ENCODE measurements at places on chromosomes 4 and X.

DNA sequence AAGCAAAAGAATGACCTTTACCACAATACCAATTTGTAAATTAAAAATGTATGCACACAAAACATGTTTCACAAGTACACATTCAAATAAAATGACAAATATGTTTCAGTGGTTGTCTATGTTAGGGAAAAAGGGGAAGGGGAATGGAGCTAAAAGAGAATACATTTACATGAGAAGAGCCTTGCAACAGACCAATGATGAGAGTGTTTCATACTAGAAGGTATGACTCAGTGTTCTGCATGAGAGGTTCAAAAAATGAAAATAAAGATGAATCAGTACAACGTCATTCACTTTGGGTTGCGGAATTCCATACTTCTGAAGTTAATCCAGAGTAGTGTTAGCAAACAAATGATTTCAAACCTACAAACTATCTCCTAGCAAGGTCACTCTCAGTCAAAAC is 51.7 kb downstream of the RPGR start:
- no peak for DNase-seq

- no peak for DNase-seq
Observed at GRCh38 chr4:74433541-74434172, 11.3 kb upstream of the AREG start.

DNA sequence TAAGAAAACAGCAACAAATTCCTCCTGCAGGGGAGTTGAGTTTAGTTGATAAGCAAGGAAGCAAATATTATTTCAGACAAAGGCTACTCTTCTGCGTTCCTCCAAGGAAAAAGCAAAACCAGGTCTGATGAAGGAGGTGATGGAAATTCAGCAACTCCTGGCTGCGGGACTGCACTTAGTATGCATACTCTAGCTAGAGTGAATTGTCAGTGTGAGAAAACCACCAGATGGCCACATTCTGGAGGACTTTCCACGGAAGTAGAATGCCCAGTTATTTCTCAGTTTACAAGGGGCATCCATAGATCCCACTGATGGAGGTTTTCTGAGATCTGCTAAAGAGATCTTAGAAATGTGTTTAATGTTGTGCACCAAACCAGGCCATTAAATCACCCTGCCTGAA is 338.6 kb upstream of the PUDP start:
- no peak for DNase-seq

DNA sequence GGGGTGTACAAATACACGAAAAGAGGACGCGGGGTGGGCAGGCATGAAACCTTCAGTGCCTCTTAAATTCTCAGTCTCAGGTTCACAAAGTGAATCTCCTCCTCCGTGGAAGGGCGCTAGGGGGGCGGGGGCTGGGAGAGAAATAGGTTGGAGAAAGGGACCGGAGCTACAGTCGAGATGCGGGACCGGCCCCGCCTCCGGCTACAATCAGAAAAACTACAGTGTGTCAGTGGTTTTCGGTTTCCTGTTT is 3.4 kb downstream of the MAML3 start:
- no peak for DNase-seq

DNA sequence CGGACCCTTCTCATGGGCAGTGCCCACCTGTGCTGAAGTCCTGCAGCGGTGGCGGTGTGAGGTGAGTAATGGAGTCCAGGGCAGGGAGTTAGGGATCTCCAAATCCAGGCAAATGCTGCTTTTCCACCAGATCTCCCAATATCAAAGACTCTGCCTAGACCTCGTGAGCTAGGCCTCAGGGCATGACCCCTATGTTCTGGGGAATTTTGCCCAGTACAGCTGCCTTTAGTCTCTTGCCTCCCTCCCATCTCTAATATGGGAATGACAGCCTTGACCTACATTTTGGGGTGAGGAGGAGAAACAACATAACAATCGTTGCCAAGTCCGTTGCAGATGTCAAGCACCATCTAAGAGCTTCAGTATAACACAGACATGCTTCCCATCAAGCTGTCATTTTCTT is 7.3 kb downstream of the PAK3 start:
- DNase-seq, result no peak

DNA sequence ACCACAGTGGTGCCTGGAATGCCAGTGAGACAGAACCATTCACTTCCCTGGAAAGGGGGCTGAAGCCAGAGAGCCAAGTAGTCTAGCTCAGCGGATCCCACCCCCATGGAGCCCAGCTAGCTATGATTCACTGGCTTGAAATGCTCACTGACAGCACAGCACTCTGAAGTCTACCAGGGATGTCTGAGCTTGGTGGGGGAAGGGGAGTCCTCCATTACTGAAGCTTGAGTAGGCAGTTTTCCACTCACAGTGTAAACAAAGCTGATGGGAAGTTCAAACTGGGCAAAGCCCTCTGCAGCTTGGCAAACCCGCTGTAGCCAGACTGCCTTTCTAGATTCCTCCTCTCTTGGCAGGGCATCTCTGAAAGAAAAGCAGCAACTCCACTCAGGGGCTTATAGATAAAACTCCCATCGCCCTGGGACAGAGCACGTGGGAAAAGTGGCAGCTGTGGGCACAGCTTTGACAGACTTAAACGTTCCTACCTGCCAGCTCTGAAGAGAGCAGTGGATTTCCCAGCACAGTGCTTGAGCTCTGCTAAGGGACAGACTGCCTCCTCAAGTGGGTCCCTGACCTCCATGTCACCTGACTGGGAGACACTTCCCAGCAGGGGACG is 32.0 kb downstream of the NAP1L2 start:
- DNase-seq, result no peak

GRCh38 chr4:88010966-88011365 is 3.5 kb downstream of the PKD2 start:
- DNase-seq, result no peak

GRCh38 chr4:623914-624566 is 1.3 kb upstream of the PDE6B start:
- DNase-seq, result no peak

DNA sequence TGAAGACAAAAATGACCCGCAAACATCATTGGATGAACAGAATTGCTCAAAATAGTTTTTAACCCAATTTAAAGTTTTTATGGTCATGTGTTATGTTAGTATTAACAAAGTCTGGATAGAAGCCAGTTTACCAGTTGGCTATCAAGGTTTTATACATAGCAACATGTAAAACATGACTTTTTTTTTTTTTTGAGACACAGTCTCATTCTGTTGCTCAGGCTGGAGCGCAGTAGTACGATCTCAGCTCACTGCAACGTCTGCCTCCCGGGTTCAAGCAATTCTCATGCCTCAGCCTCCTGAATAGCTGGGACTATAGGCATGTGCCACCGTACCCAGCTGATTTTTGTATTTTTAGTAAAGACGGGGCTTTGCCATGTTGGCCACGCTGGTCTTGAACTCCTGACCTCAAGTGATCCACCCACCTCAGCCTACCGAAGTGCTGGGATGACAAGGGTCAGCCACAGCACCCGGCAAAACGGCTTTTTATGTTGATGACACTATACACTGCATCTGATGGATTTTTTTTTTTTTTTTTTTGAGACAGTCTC is 3.4 kb downstream of the SAT1 start:
- no peak for DNase-seq

DNA sequence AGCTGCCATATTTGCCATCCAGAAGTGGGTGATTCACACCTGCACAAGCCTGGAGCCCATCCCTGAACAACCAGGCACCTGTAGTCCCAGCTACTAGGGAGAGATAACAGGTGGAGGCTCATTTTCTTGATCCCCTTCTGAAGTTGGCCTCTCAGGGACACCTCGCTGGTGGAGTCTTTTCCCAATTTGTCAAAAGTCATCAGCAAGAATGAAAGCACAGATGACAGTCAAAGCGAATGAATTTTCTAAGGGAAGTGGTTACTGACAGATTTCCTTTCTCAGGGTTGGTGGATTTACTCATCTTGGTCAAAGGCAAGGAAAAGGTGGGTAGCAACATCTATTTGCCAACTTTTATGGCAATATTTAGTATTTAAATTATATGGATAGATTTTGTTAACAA is 36.5 kb downstream of the FGFBP1 start:
- no peak for DNase-seq
